HuH-7 (cell line): ENCODE measurements at places on chromosomes 7 and 10.

- DNase-seq = no peak
Measured at GRCh38 chr10:87927091-87927490, 63.7 kb downstream of the PTEN start.

GRCh38 chr7:29884399-29885272 lies 78.3 kb downstream of the WIPF3 start:
- no peak for DNase-seq

- no peak for DNase-seq
Measured at GRCh38 chr7:98808751-98809460, 60.9 kb downstream of the TMEM130 start.

DNA sequence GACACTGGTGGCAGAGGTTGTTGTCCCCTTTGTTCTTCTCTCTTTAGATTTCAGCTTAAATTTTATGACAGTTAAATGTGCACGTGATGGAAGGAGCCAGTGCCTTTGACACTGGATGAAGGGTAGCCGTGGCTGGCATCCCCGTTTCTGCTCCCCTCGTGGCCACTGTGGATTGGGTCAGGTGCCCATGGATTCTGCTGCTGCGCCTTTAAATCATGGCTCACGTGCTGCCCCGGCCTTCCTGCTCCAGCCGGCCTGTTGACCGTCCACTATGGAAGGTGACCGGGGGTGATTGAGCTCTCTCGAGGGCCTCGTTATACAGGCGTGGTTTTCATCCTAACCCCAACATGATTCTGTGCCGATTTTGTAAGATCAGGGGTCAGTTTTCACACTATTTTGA lies 34.5 kb downstream of the WDR37 start:
- DNase-seq = no peak

GRCh38 chr10:12833451-12833850 lies 168.1 kb downstream of the CCDC3 start:
- no peak for DNase-seq

DNA sequence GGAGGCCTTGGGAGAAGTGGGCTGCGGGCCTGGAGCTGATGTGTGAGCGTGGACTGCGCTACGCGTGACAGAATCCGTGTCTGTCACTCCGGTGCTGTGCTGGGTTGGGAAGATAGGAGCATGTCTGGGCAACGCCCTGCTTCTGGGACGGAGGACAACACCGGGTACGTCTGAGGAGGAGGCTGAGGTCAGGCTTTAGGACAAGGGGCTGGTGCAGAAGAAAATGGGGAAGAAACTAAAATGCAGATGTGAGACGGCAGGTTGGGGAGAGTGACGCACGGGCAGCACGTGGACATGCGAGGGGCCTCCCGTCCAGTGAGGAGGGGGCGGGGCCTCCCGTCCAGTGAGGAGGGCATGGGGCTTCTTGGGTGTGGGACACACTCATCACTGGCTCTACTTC lies 207.4 kb downstream of the DNAJB6 start:
- no peak for DNase-seq

GRCh38 chr7:137774793-137775201 lies 72.0 kb downstream of the DGKI start:
- no peak for DNase-seq

DNA sequence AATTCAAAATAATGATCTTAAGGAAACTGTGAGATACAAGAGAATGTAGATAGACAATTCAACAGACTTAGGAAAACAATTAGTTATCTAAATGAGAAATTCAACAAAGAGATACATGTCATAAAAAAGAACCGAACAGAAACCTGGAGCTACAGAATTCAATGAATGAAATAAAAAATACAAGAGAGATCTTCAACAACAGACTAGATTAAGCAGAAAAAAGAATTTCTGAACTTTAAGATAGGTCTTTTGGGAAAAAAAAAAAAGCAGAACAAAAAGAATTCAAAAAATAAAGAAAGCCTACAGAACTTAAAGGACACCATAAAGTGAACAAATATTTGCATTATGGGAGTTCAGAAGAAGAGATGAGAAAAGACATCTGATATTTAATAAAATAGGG lies 129.1 kb upstream of the FOXK1 start:
- DNase-seq = no peak
